Psoas muscle (tissue), 8 donors: ENCODE measurements at places on chromosomes 3 and 15. TPM values are rescaled to one million over a fixed set of nuclear protein-coding genes. Genes with fewer than 3 reads are reported as not detected.

DNA sequence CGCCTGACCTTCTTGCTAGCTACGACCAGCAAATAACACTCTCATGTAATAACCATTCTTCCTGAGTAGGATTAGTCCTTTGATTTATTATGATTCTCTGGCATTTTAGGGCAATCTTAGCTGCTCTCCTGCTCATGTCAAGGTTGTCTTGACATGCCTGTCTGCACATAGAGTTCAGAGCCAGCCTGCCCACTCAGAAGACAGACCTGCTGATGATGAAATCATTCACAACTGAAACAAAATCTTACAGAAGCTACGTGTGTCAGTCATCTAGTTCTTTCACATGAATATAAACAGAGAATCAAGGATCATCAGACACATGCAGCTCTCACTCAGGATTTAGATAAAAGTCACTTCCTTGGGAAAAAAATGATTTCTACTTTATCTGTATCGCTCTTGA, 173.6 kb upstream of the LYSMD4 start:
- DNase-seq: no peak

- no peak for DNase-seq
These were observed 22.5 kb downstream of the MYZAP start for GRCh38 chr15:57614241-57614640.

DNA sequence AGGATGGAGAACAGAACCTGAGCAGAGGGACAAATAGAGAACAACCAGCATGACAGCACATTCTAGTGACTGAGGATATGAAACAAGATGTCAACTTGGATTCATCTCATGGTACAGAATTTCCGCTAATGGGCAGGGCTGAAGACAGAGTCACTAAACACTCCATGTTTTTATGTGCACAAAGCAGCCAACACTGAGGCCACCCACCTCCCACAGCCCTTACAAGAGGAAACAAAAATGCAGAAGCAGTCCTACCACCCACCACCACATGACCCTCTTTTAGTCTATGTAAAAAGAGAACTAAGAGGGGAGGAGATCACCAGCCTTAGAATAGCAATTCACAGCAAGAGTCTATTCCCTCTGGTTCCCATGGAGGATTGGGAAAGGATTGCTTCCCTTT, 131.4 kb upstream of the UBE2E2 start:
- DNase-seq: no peak

TM4SF4 gene
- 0.07 TPM for polyA plus RNA-seq

DNAH1 gene
- polyA plus RNA-seq: 0.77 TPM

ZNF860 gene
- polyA plus RNA-seq: 0.05 TPM

SAXO2 gene
- 0.40 TPM for polyA plus RNA-seq
